ENCODE measurements at places on chromosomes 5 and 9. TPM values are rescaled to one million over a fixed set of nuclear protein-coding genes. Genes with fewer than 3 reads are reported as not detected.

- no peak for DNase-seq
Measured at GRCh38 chr5:95591490-95591901, 28.4 kb upstream of the GPR150 start.

- no peak for DNase-seq
Measured at GRCh38 chr5:181105391-181106025, 25.5 kb downstream of the OR2V1 start.

GRCh38 chr9:125646621-125647100 lies 60.3 kb downstream of the MAPKAP1 start:
- DNase-seq = no peak

DNA sequence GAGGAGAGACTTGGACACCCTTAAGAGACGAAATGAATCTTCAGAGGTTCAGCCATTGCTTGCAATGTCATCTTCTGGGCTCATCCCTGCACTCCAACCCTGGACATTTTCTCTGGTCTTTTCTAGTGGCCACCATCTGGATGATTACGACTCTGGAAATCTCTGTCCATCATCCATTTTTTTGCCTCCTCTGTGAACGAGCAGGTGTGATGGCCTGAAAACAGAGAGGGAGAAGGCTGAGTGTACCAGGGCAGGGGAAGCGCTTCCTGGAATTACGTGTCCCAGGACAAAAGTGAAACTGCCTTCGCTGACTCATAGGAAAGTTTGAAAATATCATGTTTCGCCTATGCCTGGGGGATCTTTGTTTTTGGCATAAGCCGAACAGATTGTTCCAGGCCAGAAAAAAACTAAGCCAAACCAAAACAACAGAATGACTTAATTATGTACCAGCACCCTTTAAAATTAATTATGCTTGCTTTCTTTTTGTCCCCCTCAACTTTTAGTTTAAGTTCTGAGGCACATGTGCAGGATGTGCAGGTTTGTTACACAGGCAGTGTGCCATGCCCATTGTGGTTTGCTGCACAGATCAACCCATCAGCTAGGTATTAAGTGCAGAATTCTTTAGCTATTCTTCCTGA lies 31.9 kb downstream of the ANKRD33B start:
- peak; percentile 55 for DNase-seq

DNA sequence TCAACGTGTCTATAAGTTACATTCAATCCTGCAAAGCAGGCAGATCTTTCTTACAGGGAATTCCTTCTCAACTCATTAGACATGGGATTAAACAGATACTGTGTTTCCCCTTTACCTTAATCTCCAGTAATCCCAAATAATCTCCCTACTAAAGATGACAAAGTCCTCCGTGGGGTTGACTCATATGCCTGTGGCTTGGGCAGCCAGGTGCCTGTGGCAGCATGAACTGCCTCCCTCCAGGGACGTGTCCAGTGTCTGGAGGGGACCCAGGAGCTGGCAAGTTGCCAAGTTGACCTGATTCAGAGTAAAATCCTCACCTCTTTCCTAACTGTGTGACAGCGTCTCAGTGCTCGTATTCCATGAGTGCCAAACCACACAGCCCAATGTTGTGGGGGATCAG lies 94.6 kb upstream of the PTCH1 start:
- no peak for DNase-seq

- no peak for DNase-seq
Measured at GRCh38 chr9:103658156-103658555, 436.0 kb upstream of the SMC2 start.

DNA sequence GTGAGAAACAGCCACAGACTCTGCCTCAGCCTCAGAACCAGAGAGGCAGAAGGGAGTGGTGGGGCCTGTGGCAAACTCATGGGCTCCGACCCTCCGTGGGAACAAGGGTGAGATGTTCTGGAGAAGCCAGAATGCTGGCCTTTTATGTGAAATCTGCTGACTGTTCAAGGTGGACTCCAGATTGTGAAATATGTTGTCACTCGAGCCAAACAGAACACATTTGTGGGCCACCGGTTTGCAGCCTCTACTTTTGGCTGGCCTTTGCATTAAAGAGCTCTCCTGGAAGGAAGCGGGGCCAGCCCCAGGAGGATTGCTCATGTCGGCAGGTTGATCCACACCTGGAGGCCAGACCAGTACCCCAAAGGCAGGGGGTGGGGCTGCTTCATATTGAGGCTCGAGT lies 62.4 kb downstream of the ERGIC1 start:
- DNase-seq = no peak

DNA sequence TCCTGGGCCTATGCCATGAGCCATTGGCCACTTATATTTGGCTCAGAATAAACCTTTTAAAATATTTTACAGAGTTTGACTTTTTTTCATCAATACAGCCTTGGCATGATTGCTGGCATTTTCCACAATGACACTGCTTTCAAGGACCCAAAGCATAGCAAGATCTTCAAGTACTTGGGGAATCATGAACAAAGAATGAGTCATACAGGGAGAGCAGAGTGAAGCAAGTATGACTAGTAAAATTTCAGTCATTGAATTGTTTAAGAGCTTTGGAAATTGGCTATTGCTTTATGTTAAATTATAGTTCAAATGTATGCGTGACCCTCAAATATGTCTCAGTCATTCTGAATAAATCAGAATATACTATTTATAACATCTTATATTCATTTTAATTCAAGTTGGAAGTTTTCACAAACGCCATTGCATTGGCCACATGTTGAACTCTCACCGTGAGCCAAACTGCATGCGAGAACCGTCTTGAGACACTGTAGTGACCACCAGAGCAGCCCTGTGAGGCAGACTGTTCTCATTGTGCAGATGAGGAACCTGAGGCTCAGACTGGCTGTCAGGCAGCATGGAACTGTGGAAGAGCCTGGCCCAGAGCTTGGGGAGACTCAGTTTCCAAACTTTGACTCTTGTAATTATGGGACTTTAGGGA lies 52.9 kb downstream of the GDNF start:
- no peak for DNase-seq

- DNase-seq = no peak
Measured at GRCh38 chr5:122937914-122938313, 92.5 kb downstream of the SNX24 start.

DNA sequence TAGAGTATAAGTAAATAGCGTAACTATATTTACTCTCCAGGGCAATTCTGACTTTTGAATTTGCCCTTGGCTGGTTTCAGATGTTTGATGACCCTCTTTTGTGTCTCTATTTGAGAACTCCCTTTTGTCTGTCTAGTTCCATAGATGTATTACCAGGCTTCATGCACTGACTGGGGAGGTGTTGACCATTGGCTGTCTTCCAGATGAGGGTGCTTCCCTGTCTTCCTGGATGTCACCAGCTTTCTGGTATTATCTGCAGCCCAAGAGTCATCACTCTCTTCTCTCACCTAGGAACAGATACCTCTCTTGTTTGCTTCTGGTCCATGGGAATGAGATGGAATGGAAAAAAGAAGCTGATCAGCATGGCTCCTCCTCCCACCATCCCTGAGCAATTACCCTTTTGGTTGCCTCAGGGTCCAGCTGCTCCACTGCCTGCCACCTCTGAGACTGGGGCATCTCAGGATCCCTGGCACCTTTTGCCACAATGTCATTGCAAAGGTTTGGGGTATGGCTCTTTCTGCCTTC lies 58.7 kb upstream of the TMED7 start:
- DNase-seq = no peak

DNA sequence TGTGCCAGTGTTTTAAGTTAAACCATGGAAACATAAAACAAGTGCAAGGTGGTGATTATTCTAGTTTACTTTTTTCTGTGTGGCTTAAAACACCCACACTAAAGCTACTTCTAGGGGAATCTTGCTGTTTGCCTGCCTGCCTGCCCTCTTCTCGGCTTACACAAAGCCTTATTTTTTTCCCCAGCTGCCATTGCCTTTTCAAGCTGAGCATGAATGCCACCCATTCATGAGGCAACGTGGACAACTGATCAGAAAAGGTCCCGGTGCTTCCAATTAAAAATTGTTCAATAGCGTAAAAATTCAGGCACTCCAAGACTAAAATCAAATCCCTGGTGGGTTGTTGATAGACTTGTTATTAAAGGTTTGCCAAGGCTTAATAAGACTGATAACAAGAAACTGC lies 401.4 kb downstream of the TMEM161B start:
- DNase-seq = no peak

DNA sequence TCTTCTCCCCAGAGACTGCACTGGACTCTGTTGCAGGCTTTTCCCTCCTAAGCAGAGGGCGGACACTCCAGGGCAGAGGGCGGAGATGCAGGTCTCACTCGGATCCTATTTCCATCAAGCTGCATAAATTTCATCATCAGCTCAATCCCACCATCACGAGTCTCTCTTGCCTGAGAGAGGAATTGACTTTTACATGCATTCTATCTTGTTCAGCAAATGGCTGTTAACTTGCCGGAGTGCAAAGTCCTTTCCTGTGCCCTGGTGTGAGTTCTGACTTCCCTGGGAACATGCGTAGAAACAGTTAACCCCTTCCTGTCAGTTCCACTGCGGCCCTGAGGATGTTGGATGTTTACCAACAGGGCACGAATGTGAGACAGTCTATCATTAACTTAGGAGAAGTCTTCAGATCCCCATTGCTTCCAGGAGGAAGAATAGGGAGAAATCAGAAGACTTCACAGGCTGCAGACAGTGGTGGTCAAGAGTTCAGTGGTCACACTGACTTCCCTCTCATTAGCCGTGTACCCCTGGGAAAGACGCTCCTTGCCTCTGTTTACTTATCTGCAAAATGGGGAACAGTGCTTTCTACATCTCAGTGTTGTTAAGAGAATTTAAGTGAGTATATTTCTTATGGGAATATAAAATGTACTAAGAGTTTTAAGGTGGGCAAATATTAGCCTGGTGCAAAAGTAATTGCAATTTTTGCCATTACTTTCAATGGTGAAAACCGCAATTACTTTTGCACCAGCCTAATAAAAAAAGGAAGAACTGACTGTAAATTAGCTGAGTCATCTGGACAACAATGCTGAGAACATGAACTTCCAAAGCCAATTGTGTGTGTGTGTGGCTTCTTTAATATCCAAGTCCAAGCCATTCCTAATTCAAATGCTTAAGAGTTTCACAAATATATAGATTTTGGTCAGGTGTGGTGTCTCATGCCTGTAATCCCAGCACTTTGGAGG lies 248.0 kb downstream of the DRD1 start:
- DNase-seq = peak; percentile 76

DNA sequence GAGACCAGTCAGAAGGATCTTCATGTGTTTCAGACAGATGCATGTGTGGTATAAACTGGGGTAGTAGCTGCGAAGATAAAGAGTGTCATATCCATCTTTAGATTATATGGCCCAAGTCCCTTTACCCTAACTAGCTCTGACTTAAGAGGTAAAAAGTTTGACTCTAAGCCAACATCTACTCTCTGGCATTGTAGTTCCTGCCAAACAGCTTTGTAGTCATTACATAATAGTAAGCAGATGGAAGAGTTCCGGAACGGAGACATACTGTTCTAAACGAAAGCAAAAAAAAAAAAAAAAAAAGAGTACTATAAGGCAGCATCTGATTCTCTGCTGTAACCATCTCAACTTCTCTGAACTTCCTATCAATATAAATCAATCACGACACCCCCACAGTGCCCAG lies 48.8 kb downstream of the CEMIP2 start:
- DNase-seq = peak; percentile 35

GRCh38 chr5:146341854-146342253 lies 3.2 kb downstream of the POU4F3 start:
- no peak for DNase-seq

- peak; percentile 54 for DNase-seq
Measured at GRCh38 chr5:93580063-93580926, 724 bp downstream of the NR2F1-AS1 start.

DNA sequence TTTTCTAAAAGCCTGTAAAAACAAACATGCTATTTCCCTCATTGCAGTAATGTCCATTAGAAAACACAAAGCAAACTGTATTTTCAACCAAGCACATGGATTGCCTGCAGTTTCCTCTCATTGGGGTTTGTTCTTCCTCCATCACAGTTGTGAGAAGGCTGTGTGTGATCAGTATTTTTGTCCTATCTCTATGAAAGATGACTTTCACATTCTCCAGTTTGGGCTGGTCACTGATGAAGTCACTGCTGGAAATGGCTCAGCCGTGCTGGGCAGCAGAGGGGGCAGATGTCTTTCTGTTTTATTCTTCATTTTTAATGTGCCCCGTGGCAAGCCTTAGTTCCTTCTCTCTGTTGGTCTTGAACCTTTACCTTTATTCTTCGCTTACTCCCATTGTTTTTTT lies 288.9 kb upstream of the MPDZ start:
- peak; percentile 27 for DNase-seq

DNA sequence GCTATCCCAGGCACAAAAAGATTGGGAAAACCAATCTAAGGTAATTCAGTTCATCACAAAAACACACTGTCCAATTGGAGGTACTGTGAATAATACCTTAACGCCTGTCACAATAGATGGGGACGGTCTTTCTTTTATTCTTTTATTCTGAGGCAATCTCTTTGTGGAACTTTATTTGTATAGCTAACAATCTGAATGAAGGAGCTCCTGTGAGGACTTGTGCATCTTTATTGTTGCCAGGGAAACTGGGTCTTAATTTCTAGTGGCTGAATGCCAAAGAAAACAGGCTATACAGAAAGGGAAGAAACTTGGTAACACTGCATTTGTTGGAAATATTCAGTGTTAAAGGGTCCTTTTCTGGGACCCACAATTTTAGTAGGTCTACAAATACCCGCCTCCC lies 546.9 kb upstream of the C9orf72 start:
- peak; percentile 43 for DNase-seq

DNA sequence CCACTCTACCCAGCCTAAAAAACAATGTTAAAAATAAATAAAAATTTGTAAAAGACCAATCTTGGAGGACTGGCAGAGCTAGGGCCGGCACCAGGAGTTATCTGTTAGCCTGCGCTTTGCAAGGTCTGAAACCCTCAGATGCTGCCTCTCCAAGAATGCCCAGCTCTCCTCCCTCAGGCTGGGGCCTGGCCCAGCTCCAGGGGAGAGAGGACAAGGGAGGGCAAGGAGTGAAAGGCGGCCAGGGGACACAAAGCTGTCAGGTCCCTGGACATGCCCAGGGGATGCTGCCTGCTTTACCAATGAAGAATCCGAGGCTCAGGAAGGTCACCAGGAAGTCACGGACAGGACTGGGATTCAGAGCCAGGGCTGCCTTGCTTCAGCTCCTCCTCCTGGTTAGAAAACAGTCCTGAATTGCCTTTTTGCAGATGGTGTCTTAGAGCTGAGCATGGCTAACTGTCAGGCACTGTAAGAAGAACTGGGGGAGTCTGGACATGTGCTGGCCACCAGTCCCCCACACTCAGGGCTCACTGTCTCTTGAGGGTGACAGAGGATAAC lies 5.5 kb upstream of the N4BP3 start:
- DNase-seq = no peak

GRCh38 chr5:88799938-88800535 lies 82.9 kb downstream of the MEF2C start:
- no peak for DNase-seq

GRCh38 chr9:134502809-134503211 lies 138.8 kb upstream of the COL5A1 start:
- DNase-seq = peak; percentile 98

- DNase-seq = peak; percentile 52
Measured at GRCh38 chr5:72152545-72152944, 45.3 kb downstream of the MAP1B start.

SPATA31D4 gene
- 1.7 TPM for total RNA-seq

NDOR1 gene
- 0.72 TPM for total RNA-seq

IL4 gene
- total RNA-seq = not detected

GFPT2 gene
- 170 TPM for total RNA-seq

GRXCR2 gene
- not detected for total RNA-seq

LCN15 gene
- 2.2 TPM for total RNA-seq

S1PR3 gene
- 11.8 TPM for total RNA-seq

PAEP gene
- total RNA-seq = not detected
